Aorta (tissue), 5 donors: ENCODE measurements at places on chromosomes 6 and 20. TPM values are rescaled to one million over a fixed set of nuclear protein-coding genes. Genes with fewer than 3 reads are reported as not detected.

DNA sequence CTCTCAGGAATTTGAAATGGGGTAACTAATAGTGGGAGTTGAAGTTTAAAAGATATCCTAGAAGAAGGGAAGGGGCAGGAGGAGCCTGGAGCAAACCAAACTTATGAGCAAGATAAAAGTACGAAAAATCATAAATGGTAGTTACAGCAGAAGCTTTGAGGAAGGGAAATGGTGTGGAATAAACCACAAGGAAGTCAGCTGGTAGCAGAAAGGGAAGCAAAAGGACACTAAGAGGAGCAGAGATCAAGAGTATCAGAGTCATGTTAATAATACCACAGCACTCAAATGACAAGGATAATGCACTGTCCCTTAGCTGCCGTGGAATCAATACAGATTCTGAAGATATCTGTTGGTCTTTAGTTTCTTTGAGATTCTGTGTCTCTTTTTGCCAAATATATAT is 44.9 kb upstream of the CCDC28A start:
- no peak for DNase-seq

- no peak for DNase-seq
Observed at GRCh38 chr6:130693944-130694343, 133.3 kb upstream of the SMLR1 start.

DNA sequence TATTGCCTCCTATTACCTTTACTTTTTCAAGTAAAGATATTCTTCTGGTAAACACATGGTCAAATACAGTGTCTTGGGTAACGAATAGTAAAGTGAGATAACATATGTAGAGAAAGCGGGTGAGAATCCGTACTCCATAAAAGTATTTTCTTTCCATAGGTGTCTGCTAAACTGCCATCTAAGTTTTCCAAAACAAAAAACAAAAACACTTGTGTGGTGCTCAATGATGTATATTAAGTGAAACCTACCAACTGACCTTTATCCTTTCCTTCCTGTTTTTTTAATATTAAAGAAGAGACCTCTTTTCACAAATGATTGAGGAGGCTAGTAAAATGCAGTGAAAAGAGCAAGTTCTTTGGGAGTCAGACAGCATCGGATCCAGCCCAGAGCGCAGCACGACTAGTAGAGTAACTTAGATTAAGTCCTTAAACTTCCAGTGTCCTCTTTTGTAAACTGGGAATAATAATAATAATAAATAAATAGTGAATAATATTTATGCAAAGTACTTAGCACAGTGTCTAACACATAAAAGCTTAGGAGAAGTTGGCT is 437 bp upstream of the CDKAL1 start:
- no peak for DNase-seq

DNA sequence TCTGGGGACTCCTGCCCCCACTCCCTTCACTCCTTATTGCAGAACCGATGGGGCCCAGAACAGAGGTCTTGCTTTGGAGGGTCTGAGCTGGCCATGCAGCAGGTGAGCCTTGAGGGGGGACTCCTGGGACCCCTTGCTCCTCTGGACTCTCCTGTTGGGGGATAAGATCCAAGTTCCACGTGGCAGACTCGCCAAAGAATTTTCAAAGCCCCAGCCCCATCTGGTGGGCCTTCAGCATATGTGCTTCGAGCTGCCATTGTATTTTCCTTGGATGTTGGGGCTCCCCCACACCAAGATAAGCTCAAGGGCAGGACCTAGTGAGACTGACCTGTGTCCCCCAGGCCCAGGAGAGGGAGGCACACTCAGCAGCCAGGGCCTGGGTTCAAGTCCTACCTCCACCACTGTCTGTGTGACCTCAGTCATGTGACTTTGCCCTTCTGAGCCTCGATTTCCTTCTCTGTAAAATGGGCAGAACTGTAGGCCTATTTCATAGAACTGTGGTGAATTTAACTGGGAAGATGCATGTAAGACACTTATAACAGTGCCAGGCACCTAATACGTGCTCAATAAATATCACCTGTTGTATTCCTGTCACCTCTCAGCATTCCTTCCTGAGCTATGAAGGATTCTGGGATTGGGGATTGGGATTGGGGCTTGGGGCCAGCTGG is 115.5 kb downstream of the VEGFA start:
- no peak for DNase-seq

DNA sequence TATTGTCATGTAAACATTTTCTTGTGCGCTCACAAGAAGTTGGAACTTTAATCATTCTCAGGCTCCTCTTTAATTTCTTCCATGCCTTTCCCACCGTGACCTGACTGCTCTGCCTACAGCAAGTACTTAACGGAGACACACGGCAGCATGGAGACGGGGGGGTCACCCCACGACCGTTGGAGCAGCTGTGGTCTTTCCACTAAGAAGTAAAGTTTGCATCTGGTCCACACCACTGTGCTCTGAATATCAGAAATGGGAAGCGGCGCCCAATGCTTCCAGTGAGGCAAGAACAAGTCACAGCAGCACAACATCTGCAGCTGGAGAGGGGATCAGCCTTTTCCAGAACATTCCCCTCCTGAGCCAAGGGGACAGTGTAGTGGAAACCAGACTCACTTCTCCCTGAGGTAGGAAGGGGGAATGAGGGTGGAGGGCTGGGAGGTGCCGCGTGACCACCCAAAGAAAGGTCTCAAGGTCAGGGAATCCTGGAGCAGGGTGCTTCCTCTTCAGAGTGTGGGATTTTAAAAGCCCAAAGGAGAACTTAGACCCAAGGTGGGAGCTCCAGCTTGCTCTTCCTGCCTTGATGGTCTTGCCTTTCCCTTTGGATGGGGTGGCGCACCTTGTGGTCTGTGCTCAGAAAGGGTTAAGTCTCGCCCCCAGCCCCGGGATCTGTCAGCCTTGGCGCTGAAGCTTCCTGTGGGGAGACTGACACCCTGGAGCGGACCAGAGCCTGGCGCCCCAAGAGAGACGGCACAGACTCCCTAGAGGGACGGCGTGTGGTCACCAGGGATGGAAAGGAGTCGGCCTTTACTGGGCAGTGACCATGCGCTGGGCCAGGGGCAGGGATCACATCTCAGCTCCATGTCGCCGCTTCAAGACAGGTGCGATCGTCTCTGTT is 25.6 kb upstream of the SMOC2 start:
- no peak for DNase-seq

Gene SLA2
- 1.0 TPM for total RNA-seq

GRCh38 chr6:165817771-165818170 is 154.7 kb upstream of the PDE10A start:
- DNase-seq, result no peak

DNA sequence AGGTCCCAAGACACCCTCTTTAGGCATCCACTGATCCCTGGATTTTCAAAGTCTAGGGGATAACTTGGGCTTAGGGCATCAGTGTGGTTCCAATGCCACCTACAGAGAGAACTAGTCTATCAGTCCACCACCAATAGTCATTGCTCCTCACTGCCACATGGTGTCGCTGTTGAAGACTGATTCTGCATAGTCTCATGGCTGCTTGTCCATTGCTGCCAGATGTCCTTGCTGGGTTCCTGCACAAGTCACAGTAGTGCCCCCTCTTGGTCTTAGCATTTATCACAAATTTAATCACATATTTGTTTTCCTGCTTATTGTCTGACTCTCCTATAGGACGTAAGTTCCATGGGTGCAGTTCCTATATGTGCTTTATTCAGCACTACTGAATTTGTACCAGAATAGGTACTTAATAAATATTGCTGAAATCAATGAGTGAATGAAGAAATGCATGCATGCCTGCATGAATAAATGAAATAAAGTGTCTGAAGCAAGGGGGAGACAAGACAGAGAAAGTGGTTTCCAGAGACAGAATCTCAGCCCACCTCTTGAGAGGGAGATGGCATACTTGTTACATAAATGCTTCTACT is 45.9 kb upstream of the RALY start:
- DNase-seq, result no peak
